ENCODE measurements at places on chromosomes 4 and X.

- DNase-seq = no peak
Measured at GRCh38 chrX:97366237-97366636, 482.5 kb downstream of the RPA4 start.

GRCh38 chr4:74475091-74475800, 30.3 kb downstream of the AREG start:
- no peak for DNase-seq

- DNase-seq = no peak
Measured at GRCh38 chr4:99208719-99209075, 10.3 kb downstream of the ADH6 start.

DNA sequence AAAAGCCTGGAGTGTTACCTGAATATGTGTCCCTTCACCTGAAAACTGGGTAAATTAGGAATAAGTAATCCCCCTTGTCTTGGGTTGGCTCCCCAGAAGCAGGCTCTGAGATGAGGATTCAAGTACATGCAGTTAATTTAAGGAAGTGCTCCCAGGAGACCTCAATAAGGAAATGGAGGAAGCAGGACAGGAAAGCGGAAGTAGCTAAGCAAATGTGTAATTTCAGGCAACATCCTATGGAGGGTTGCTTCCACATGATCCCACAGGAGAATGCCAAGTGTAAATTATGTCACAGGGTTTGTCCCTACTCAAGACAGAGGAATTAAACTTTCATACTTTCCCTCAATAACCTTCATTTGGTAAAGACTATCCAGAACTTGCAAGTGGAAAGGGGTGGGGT, 48.1 kb upstream of the ARHGEF6 start:
- DNase-seq = no peak

GRCh38 chr4:180641495-180641894, 1601.7 kb upstream of the TENM3 start:
- no peak for DNase-seq

GRCh38 chrX:97743014-97743413, 859.3 kb downstream of the RPA4 start:
- DNase-seq = no peak

DNA sequence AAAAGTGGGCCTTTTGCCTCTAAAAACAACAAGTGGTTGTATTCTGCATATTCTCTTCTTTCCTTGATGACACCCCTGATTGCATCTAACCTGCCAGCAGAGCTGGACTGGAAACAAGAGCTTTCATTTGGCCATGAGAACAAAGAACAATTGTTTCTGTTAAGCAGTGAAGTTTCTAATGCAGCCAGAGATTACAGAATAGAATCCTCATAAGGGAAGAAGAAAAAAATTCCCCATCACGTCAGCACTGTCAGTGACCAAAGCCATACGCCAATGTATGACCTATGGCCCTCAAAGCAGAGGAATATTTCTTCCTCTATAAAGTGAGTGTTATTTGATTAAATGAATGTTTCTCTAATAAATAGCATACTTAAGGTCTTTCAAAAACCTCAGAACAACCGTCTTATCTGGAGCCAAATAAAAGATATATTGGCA, 529.1 kb upstream of the INTU start:
- DNase-seq = no peak

DNA sequence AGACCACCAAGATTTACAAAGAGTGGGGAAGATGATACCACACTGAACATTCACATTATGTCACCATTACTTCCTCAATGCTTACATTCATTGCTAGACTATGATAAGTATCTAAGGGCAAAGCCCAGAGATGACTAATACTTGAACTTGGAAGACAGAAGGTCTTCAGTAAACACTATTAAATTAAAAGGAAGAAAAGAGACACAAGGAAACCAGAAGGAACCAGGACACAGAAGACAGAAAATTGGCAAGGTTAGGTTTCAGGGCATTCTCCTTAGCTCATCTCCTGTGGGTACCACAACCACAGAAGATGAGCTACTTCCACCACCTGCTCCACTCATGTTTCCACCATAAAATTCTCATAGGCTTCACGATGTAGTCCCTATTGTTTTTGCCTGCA, 64.9 kb downstream of the NLGN4X start:
- DNase-seq = no peak

GRCh38 chrX:47749185-47749967, 87.3 kb upstream of the ZNF81 start:
- DNase-seq = no peak

- no peak for DNase-seq
Measured at GRCh38 chrX:138982365-138982764, 270.8 kb upstream of the FGF13 start.
